ENCODE measurements at places on chromosomes 5 and 9.

GRCh38 chr9:136522314-136523237 is 23.3 kb downstream of the NOTCH1 start:
- no peak for DNase-seq

DNA sequence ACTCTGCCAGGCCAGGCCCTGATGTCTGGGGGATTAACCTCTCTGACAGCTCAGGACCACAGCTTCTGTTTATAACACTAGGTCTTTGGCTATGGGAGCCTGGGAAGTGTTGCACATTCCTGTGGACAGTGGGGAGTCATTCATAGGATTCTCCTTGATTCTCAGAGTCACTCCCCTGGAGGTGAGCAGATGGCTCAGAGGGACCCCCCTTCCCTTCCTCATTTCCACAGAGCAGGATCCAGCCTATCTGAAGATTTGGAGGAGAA is 60.2 kb downstream of the NRG2 start:
- DNase-seq = peak; percentile 34

GRCh38 chr9:113858282-113858681 is 17.8 kb upstream of the ZNF618 start:
- DNase-seq = no peak

DNA sequence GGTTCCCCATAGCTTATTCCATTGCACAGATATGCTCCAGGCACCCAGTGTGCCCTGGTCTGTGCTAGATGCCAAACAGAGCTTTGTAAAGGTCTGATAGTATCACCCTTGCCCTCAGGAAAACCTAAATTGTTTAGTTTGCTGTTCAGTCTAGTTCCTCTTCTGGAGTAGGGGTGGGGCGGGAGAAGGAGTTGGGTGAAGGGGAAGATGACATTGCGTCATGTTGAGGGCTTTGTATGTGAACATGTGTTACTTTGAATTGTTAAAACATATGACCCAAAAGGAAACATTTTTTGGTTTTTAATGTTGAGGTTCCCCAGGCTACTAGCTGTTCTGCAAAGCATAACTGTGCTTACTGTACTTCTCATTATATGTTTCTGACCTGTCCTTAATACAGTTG is 40.6 kb downstream of the HACD4 start:
- DNase-seq = no peak

DNA sequence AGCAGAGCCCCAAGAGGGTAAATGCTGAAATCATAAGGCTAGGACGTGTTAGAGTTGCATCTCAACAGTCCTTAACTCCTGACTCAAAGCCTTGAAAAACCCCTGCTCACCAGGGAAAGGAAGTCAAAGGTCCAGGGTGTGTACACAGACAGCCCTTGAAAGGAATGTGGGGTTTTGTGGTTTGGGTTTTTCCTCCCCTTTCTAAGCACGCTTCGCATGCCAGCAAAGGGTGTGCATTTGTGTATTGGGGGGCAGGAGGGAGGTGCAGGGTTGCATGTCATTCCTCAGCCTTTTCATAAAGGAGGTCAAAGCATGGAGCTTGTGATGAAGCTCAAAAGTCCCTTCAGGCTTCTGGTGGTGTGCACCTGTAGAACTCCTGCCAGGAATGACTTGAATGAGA is 17.3 kb upstream of the XPA start:
- DNase-seq = peak; percentile 98

GRCh38 chr5:5481633-5482032 is 59.2 kb downstream of the ICE1 start:
- DNase-seq = no peak

DNA sequence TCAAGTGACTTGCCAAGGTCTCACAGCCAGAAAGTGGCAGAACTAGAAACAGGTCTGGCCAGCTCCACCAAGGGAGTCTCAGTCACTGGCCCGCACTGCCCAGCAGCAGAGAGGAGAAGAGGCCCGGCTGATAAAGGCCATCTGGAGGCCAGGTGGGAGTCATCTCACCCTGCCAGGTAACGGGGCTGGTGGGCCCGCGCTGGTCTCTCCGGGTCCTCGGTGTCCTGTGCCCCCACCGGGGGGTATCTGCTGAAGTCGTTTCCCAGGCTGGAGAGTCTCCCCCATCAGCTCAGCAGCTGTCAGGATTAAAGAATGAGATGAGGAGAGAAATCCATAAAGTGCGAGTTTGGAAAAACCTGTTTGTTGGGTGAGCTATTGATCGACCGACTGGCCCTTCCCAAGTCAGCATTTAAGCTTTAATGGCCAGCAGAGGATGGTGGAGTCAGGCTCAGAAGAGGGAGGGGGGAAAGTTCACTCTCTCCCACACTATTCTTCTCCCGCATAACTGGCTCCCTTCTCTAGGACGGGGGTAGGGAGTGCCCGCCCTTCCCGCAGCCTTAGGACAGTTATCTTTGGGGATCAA is 30.3 kb downstream of the LMX1B start:
- DNase-seq = no peak

- DNase-seq = peak; percentile 61
Observed at GRCh38 chr9:37974506-37975173, 70.7 kb upstream of the SLC25A51 start.

GRCh38 chr9:136295542-136296433 is 8.1 kb downstream of the CCDC187 start:
- DNase-seq = no peak

- peak; percentile 51 for DNase-seq
Observed at GRCh38 chr9:4062966-4063365, 236.9 kb downstream of the GLIS3 start.

- no peak for DNase-seq
Observed at GRCh38 chr5:95374061-95374460, 17.1 kb upstream of the FAM81B start.

GRCh38 chr5:133914434-133914833 is 54.0 kb downstream of the C5orf15 start:
- no peak for DNase-seq

DNA sequence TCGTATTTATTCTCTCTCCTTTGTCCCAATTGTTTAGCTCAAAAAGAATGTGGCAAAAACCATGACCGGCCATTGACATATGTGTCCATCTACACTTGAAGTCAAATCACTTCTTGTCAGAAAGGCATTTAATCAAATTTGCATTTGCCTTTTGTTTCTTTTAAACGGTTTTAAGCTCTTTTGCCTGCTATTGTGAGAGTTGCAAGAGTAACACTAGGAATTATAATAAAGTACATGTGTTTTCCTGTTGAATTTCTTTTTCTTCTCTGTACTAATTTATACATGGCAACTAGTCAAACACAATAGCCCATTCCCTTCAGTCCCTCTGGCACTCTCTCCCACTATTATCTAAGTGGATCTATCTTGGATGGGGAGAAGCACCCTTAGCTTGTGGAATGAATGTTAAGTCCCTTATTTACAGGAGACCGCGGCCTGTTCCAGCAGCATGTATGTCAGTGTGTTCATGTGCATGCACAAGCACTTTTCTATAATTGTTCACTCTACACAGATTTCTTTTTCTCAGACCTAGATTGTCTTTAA is 3.2 kb downstream of the ADAMTSL1 start:
- DNase-seq = no peak

- DNase-seq = no peak
Observed at GRCh38 chr9:108972626-108973209, 38.5 kb downstream of the ABITRAM start.

DNA sequence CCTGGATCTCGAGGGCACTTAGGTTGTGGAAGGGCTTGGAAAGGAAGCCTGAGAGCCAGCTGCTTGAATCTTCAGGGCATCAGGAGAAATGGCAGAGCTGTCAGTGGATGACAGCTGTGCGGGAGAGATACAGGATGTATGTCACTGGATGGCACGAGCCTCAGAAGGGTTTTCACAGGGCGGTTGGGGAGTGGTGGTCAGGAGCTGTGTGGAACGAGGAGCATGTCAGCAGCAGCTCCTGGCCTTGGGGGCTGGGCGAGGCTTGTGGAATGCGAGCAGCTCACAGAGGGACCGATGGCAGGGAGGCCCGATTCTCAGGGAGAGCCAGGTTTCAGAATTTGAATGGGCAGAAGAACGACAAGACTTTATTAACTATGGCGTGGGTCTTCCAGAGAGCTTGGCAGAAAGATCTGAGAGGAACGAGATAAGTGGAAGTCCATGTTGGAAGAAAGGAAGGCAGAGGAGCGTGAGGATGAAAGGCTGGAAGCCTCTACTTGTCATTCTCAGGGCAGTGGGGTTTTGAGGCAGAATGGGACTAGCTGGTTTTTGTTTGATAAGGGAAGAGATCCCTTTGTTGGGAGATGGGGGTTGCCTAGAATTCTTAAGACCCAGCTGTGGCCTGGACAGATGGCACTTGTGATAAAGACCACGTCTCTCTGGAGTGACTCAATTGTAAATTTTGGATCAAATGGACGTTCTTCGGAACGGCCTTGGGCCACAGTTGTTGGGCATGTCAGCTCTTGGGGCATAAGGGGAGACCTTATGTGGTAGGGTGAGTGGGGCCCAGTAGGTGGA is 60.3 kb downstream of the SNX30 start:
- DNase-seq = no peak

DNA sequence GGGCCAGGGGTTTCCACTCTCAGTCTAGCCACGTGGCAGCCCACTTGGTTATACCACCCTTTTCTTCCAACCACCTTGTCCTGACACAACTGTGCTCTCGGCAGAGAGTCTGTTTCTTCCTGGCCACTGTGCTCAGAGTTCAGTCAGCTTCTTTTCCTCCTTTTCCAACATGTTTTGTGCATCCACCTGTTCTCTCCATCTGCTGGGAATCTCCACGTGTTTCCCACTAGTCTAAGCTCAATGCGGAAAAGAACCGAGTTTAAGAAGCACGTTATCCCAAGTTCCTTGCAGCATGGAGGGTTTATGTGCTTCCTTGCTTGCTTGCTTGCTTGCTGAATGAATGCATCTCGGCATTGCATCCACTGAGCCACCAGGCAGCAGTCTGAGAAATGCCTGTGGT is 543.6 kb upstream of the DAP start:
- no peak for DNase-seq

GRCh38 chr5:95631991-95632675 is 12.2 kb downstream of the GPR150 start:
- peak; percentile 44 for DNase-seq

GRCh38 chr5:99936911-99937310 is 598.3 kb upstream of the FAM174A start:
- peak; percentile 11 for DNase-seq

GRCh38 chr5:119368238-119368630 is 12.4 kb downstream of the TNFAIP8 start:
- DNase-seq = no peak

GRCh38 chr9:20783057-20784038 is 99.3 kb downstream of the FOCAD start:
- DNase-seq = peak; percentile 83

- DNase-seq = no peak
Observed at GRCh38 chr9:136201174-136201573, 3.8 kb downstream of the LHX3 start.

DNA sequence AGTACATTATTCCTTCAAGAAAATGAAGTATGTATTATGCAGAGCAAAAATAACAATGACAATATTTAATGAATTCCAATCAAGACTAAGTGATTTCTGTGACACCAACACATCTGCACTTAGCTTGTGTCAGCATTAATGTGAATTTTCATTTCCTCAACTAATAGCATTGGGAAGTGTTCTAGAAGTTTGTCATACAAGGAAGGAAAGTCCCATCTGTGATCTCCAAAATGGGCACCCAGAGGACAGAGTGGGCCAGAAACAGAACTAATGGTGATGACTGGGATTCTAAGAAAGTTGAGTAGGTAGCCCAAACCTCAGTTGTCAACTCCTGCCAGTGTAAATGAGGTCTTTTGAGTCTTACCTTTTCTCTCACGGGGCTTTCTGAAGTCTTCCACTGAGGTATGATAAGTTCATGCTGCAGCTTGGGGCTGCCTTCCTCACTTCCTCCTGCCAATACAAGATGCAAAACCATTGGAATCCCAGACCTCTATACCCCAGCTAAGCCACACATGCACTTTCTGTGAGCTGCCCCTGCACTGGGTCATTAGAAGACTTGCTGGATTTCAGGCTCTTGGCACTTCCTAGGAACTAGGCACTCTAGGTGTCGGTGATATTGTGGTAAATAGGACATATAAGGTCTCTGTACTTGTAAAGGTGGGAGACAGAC is 4.9 kb downstream of the ADAM19 start:
- no peak for DNase-seq

GRCh38 chr5:150079909-150080461 is 6.4 kb downstream of the CSF1R start:
- DNase-seq = no peak

GRCh38 chr9:134554373-134555093 is 87.1 kb upstream of the COL5A1 start:
- no peak for DNase-seq

GRCh38 chr5:143800715-143801114 is 11.2 kb upstream of the HMHB1 start:
- DNase-seq = no peak

- no peak for DNase-seq
Observed at GRCh38 chr9:75907329-75907728, 16.9 kb downstream of the PCSK5 start.

DNA sequence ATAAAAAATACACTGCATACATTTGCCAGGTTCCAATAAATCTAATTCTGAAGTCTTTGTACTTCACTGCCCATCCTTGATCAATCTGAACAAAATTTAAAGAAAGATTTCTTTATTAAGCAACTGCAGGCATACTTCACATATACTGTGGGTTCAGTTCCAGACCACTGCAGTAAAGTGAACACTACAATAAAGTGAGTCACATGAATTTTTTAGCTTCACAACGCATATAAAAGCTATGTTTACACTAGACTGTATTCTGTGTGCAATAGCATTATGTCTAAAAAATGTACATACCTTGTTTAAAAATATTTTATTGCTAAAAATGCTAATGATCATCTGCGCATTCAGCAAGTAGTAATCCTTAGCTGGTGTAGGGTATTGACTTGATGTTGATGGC is 52.1 kb downstream of the SSBP2 start:
- DNase-seq = no peak

GRCh38 chr9:120593250-120593954 is 13.4 kb upstream of the CDK5RAP2 start:
- DNase-seq = no peak

- DNase-seq = no peak
Observed at GRCh38 chr9:6715755-6716643, 41.8 kb upstream of the KDM4C start.

GRCh38 chr9:74521009-74521408 is 23.9 kb downstream of the RORB start:
- no peak for DNase-seq

DNA sequence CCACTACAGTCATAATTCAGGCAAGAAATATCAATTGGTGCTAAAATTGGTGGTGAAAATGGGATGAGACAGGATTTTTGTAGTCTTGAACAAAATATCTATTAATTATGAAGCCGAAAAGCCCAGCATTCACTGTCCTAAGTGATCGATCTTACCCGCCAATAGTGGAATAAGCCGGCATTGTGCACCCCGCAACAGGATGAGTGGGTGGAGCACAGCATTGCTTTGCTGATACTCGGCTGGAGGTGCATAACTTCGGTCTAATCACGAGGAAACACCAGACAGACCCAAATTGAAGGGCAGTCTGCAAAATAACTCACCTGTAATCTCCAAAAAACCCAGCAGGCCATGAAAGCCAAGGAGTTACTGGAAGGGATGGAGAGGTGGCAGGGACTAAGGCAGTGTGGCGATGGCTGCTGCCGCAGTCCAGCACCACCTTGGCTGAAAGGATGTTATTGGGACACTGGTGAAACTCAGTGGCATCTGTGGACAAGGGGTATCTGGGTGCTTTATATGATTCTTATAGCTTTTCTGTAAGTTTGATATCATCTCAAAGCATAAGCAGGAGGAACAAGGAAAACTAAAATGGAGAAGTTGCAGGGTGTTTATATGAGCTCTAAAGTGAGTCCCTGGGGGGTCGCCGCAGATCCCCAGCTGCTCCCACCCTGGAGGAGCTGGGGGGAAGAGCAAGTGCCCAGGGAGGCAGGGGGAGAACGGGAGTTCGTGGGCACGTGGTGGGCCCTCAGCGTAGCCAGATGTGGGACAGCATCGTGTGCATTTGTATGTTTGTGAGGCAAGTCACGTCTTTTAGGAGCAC is 45.2 kb downstream of the AHRR start:
- DNase-seq = no peak

- DNase-seq = no peak
Observed at GRCh38 chr5:34001241-34001841, 6.5 kb downstream of the AMACR start.

Data from foreskin keratinocyte (primary cell).